Activated T-cell treated with anti-CD3 and anti-CD28 coated beads for 1 hour (primary cell): ENCODE measurements at places on chromosomes 3 and 15.

DNA sequence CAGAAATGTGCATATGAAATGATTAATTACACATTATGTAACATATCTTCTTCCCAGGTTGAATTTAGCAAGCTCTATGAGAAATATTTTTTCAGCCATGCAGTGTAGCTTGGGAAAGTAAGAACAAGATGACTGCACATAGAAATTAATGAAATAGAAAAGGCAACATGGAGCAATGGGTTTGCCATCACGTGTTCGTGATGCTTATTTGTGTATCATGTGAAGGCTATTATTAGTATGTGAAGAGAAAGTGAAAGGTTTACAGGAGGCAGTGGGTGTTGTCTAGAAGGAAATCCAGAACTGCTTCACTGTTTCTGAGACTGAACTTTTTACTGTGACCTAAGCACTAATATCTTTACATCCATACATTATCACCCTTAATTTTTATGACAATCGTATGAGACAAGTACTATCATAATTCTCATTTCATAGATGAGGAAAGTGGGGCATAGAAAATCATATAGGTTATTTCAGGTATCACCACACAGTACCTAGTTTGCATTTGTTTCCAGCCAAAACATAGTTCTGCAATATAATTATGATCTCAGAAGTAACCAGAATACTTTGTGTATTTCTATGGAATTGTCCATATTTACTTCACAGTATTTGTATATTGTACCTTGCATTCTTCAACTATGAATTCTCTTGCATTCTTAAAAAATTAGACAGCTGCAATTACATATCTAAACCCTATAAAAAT is 14.9 kb downstream of the SERPINI1 start:
- no peak for DNase-seq

- DNase-seq = no peak
Observed at GRCh38 chr3:105139881-105140560, 226.7 kb upstream of the ALCAM start.

- no peak for DNase-seq
Observed at GRCh38 chr3:14771593-14772497, 46.9 kb upstream of the FGD5 start.

GRCh38 chr3:146558781-146559180 is 14.4 kb upstream of the PLSCR1 start:
- no peak for DNase-seq
